A549 (cell line): ENCODE measurements at places on chromosomes 7 and 10.

DNA sequence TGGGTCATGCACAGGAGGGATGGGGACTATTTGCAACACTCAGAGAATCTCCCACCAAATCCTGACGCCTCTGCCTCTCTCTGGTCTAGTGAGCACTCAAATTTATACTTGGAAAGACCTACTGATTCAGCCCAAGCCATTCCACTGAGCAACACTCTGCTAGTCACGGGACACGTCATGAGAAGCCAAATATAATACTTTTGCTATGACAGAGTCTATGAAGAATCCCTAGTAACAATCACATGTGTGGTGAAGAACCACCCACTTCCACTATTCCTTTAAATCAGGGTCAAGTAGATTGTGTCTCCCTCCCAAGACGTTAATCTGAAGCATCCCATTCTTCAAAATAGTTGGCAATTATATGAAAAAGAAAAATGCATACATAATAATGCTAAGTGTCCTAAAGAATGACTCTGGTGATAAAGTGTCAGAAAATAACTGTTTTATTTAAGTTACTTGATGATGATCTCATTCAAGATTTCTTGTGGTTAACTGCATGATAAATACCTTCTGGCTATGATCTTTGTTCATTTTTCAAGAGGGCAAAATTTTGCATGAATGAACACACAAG lies 28.5 kb downstream of the CHCHD3 start:
- peak; percentile 14 for DNase-seq

- no peak for DNase-seq
Observed at GRCh38 chr10:30963992-30964930, 67.4 kb downstream of the ZNF438 start.

GRCh38 chr10:84824525-84824924 lies 496.1 kb downstream of the CCSER2 start:
- no peak for DNase-seq

GRCh38 chr7:82818171-82818570 lies 344.5 kb downstream of the PCLO start:
- DNase-seq = no peak

DNA sequence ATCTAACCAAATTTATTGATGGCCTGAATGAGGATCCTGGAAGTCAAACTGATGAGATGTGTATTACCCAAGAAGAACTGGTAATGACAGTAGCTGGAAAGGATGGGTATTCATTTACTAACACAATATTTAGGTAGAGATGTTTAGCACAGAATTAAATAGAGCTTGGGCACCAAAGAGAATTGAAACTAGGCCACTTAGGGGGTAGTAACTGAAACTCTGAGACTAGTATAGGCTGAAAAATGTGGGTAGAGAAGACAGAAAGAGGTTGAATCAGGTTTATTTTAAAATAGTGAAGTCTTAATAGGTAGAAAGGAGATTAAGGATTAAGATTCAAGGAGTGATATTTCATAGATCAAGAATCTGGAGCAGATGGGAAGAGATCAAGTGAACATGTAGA lies 155.8 kb downstream of the MLLT10 start:
- no peak for DNase-seq

DNA sequence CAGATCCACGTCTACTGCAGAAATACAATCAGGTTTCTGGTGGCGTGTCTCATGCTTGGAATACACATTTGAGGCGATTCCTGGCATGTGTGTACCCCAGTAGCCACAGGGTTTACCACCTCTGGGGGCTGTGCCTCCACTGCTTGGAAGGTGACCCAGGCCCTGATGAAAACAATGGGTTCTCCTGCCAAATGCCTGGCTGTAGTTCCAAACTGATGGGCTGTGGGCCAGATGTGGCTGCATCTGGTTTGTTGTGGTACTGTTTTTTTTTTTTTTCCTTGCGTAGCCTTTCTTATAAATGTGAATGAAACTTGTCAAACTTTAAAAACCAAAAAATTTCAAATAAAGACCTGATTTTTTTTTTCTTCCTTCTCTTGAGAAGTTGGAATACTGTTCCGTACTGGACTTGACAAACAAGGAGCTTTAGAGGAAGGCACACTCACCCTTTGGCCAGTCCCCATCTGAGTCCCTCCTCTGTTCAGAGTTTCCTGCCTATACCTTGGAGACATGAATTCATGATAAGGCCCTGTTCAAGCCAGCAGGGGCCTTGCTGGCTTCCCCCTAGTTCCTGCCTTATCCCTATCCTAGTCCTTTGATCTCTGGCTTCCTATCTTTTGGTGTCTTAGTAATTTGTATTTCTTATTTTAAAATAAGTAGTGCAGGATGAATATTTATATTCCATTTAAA lies 217.1 kb downstream of the PHTF2 start:
- no peak for DNase-seq
